ENCODE measurements at places on chromosomes 1 and 21.

GRCh38 chr21:44347911-44348451, 5.4 kb upstream of the TRPM2 start:
- DNase-seq, result no peak

GRCh38 chr1:186948535-186948934, 119.8 kb downstream of the PLA2G4A start:
- DNase-seq, result no peak

GRCh38 chr1:179241530-179242097, 12.1 kb upstream of the ABL2 start:
- no peak for DNase-seq

- DNase-seq, result no peak
Measured at GRCh38 chr1:228108742-228109072, 392 bp downstream of the MRPL55 start.

DNA sequence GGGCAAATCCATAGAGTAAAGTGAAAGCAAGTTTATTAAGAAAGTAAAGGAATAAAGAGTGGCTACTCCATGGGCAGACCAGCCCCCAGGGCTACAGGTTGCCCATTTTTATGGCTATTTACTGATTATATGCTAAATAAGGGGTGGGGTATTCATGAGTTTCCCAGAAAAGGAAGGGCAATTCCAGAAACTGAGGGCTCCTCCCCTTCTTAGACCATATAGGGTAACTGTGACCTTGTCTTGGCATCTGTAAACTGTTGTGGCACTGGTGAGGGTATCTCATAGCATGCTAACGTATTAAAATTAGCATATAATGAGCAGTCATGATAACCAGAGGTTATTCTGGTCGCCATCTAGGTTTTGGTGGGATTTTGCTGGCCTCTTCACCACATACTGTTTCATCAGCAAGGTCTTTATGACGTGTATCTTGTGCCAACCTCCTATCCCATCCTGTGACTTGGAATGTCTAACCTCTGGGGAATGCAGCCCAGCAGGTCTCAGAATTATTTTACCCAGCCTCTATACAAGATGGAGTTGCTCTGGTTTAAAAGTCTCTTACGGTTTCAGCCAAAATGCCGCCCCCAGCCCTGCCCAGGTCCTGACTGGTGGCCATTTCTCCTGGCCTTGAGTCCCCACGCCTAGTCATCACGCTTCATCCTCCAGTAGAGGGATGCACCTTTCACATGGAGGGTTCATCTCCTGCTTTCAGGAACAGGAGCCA, 982 bp upstream of the TRIM17 start:
- no peak for DNase-seq

GRCh38 chr1:225435957-225436392, 8.1 kb upstream of the LBR start:
- DNase-seq, result no peak

GRCh38 chr1:206517784-206518183, 10.5 kb downstream of the RASSF5 start:
- DNase-seq, result no peak

DNA sequence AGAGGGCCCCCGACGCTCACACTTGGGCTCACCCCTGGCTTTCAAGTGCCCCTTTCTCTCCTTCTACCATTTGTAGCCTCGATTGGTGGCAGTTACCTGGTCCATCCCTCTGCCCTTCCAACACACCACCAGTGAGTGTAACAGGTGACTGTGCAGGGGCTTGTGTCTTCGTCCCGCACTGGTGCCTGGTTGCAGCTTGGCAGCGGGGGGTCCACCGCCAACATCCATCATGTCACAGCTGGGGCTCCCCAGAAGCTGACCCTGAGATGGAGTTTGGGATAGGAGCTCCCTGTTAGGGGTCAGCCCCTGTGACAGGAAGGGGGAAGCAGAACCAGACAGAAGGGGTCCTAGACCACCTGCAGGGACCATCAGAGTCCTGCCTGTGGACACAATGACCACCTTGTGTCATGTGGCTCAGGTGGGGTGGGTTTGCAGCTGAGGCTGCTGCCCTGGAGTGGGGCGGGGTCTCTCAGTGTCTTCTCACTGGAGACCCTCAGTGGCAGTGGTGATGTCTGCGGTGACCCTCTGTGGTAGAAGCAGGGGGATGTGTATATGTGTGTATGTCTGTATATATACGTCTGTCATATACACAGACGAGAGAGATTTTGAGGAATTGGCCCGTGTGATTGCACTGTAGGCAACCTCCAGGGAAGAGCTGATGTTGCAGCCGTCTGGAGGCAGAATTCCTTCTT, 3.6 kb upstream of the CALML6 start:
- no peak for DNase-seq

DNA sequence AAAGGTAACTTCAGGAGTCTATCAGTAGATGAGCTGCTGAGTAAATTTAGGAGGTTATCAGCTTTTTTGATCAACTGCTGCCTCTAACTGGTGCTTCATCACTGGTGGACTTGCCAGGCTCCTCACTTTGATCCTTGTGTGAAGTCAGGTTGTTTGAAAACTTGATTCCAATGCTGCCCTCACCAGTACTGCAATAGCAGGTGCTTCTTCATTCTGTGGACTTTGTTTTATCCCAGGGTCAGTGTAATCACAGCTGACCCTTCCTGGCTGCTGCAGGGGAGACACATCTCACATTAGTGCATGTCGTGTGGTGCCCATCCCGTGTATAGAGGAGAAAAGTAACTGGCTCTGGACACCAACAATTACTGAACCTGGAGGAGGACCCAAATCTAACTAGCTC, 20.0 kb upstream of the KIAA1614 start:
- no peak for DNase-seq

DNA sequence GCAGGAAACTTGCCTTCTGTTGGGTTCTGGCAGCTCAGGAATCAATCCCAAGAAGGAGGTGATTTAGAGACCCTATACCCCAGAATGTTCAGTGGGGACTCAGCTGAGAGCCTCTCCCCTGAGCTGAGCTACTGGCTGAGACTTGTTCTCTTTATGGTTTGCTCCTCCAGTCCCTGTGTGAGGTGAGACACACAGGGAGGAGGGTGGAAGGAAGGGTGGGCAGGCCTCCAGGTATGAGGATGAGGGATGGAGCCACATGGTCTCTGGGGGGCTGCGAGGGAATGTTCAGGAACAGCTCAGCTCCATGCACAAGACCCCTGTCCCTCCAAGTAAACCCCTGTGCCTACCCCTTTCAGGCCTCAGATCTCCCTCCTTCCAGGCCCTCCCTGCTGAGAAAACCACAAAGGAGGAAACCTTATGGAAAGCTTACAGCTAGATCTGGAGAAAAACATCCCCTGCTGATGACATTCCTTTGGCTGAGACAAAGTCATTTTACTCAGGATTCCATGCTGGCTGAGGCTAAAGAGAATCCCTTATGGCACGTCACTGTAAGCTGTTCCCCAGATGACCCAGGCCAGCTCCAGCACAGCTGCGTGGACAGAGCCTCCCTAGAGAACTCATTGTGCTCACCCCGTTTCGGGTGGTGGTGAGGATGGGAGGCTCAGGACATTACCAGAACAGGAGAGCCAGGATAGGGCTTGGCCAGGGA, 91.5 kb upstream of the IPO9 start:
- no peak for DNase-seq

- DNase-seq, result no peak
Measured at GRCh38 chr1:209370241-209370995, 213.1 kb upstream of the CAMK1G start.

- DNase-seq, result no peak
Measured at GRCh38 chr1:6991266-6991665, 206.0 kb downstream of the CAMTA1 start.

GRCh38 chr1:41520951-41521752, 36.7 kb upstream of the EDN2 start:
- no peak for DNase-seq

DNA sequence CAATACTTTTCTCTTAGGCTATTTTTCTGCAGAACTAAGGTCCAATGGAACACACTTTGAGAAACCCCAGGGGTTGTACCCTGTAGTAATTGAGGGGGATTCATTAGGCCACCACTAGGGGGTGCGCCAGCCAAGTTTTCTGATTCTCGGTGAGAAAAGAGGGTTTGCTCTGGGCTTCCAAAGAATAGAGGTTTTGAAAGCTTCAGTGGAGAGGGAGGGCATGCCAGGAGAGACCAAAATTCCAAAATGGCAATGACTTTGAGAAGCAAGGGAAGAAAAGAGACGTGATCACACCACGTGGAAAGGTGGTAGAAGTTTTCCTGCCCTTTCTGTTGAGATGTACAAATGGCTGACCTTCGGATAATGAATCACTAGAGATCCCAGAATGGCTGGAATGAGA, 323.3 kb downstream of the RPS6KC1 start:
- peak; percentile 66 for DNase-seq

GRCh38 chr1:26921126-26921539, 410 bp upstream of the NUDC start:
- DNase-seq, result no peak

- DNase-seq, result no peak
Measured at GRCh38 chr21:15096146-15096545, 31.3 kb upstream of the NRIP1 start.

GRCh38 chr1:231639819-231640218, 13.2 kb downstream of the DISC1 start:
- peak; percentile 33 for DNase-seq

- no peak for DNase-seq
Measured at GRCh38 chr1:30930631-30931173, 22.1 kb upstream of the SDC3 start.

DNA sequence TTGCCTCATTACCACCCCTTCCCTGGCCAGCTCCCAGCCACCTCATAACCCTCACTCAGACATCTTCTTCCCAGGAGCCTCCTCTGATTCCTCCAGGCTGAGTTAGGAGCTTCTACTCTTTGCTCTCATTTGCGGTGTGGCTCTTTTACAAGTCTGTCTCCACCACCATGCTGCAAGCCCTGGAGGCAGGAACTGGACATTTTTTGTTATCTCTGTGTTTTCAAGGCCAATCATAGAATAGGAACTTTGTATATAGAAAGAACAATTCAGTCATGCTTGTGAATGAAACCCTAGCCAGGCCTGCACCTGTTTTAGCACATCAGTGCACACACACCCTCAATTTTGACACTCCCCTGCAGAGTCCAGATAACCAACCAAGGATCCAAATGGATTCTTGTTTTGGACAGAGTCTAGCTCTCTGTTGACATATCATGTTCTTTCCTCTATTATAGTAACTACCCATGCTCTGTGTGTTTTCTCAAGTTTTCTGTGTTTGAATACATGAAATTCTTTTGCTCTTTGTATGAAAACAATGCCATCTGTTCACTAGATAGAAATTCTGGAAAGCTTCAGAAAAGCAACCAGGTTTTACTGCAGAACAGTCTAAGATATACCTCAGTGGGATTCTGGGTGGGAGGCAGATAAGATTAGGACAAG, 60.9 kb upstream of the ZNF648 start:
- DNase-seq, result no peak

GRCh38 chr1:69824932-69825331, 257.2 kb downstream of the LRRC7 start:
- peak; percentile 88 for DNase-seq

DNA sequence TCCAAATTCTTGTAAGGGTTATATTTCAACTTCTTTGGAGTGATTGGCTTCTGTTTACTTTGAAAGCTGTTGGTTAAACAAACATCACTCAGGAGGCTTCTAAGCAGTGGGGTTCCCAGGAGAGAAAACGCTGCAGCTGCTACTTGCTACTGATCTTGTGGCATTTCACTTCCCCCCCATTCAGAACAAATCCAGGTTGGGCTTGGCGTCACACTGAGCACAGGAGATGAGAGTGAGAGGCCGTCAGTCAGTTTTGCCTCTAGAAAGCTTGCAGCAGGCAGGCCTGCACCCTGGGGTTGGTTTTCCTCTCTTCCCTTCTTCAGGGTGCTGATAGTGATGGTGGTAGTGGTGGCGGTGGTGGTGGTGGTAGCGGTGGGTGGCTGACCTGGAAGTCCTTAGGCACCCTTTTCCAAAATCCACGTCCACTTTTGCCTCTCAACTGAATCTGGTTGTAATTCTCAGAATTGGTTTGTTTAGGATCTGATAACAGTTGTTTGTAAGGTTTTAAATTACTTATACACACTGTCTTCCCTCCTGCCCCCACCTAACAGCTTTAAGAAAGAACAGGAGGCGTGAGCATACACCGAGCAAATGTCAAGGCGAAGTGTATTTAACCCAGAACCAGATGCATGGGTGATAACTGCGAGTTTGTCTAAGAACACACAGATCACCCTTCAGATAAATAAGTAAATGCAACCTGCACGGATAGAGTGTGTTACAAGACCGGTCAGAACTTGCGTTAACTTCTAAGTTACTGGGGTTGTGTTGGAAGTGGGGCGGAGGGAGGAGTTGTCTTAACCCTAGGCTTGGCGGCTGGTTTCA, 3.2 kb upstream of the PROX1 start:
- DNase-seq, result no peak

- peak; percentile 9 for DNase-seq
Measured at GRCh38 chr21:43884861-43885417, 19.9 kb downstream of the AGPAT3 start.

- no peak for DNase-seq
Measured at GRCh38 chr1:151867765-151868411, 14.4 kb upstream of the THEM5 start.

DNA sequence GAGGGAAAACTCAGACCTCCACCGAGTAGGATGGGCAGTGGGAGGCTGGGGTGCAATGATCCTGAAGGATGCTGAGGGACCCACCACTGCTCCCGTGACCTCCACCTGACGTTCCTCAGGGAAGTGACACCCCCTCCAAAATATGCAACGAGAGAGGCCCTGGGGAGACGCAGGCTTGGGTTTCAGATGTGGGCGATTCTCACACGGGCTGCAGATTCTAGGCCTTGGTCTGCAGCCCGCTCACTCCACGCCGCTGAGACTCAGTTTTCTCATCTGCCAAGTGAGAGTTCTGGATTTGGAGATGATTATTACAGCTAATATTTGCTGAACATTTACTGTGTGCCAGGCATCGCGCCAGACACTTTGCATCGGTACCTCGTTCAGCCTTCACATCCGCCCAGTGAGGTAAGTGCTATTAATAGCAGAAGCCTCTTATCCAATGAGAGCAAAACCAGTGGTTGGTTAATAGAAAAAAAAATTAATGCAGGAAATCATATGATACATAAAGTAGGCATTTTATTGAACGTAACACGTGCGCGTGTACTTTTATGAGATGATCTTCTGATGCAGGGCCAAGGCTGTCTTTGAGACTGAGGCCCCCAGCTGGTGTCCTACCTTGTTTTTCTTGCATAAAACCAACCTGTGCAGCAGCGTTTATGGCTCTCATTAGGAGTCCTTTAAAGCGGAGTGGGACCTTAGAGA, 102.0 kb upstream of the RUNX3 start:
- DNase-seq, result peak; percentile 7

DNA sequence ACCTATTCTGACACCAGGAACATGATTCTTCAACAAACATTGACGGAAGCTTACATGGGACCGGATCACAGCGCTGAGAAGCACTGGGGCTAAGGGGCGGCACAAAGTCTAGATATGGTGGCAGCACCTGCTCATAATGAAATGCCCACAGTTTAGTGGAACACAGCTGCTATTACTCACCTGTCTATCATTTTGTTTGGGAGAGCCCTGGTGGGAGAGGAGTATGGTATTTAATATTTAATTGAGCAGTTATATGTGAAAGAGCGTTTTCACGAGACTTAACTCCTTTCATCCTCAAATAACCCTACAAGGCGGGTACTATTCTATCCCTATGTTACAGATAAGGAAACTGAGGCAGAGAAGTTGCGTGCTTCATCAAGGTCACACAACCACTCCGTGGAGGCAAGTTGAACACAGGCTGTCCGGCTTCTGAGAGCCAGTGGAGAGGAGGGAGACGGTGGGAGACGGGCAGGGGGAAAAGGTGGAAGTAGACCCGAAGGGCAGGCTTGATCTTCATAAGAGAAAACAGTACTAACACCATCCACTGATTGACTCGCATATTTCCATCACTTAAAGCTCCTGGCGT, 790 bp upstream of the TSNAX start:
- DNase-seq, result no peak

Measured in NCI-H1694 treated with DMSO at 0.1 percent for 48 hours (cell line).